ENCODE measurements at places on chromosomes 11 and 22. TPM values are rescaled to one million over a fixed set of nuclear protein-coding genes. Genes with fewer than 3 reads are reported as not detected.

The FZD4 gene
- total RNA-seq = 16.1 TPM

The DMC1 gene
- 4.1 TPM for total RNA-seq

- no peak for DNase-seq
Observed at GRCh38 chr11:70191495-70192140, 11.5 kb upstream of the FADD start.

- peak; percentile 12 for DNase-seq
Observed at GRCh38 chr11:47270331-47271271, 668 bp downstream of the MADD start.

- no peak for DNase-seq
Observed at GRCh38 chr11:95154514-95154913, 64.9 kb downstream of the ENDOD1 start.

DNA sequence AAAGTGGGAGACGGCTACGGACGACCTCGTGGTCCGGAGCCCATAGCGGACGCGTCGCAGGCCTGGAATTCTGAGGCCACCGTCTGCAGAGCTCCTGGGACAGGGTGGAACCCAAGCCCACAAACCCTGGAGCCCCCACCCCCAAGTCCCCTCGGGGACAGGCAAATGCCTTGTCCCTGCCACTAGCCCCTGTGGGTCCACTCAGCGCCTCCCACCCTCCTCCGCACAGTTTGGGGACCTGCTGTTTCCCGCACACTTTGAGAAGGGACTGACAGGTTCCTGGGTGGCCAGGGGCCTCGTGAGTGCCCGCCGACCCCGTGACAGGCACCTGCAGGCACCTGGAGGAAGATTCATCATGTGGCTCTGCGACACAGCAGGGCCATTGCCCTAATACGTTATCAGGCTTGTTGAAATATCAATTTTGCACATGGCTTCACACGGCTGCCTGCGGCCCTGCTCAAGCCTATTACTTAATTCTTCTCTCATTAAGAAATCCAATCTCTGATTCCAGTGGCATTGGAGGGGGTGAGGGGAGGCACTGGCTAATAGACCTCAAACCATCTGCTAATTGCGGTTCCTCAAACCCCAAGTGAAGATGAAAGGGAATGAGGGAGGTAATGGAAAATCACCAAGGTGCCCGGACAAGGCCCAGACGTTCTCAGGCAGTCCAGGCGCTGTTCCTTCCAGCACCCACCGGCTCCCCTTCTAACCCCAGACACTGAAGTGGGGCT lies 672.5 kb downstream of the BRD1 start:
- DNase-seq = no peak

- DNase-seq = no peak
Observed at GRCh38 chr11:59545179-59546020, 34.1 kb downstream of the OR4D9 start.

The XBP1 gene
- 41.3 TPM for total RNA-seq

The CD59 gene
- total RNA-seq = 42.7 TPM

DNA sequence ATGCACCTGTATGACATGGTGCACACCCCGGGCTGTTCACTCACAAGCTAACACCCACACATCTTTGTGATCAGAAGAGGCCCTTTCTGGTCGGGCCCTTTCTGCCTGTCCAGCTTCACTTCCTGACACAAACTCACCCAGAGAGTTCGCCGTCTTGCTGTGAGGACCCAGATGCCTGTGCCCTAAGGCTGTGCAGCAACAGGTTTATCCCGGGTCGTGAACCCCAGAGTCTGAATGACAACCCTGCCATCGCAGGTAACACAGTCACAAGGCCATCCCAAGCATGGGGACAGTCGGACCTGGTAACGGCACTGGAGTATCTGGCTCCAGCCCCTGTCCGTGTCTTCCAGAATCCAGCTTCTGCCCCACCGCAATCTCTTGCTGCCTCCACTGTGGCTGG lies 235.1 kb downstream of the BUD13 start:
- DNase-seq = no peak

DNA sequence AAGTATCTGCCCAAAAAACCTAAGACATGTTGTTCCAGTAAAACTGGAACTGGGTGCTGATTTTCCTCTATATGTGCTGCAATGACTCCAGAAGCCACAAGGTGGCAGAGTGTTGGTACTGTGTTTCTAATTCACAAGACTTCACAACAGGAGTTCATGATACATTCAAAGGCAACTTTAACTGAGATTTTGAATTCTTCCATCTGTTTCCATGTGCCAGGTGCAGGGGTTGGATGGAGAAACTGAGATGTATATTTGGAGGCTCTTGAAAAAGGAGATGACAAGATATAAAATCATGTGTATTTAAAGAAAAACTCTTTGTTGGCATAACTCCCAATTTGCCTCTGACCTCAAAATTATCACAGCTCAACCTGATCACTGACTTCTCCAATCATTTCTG lies 1098.6 kb upstream of the CCDC90B start:
- DNase-seq = peak; percentile 10

GRCh38 chr11:40877256-40877655 lies 582.2 kb downstream of the LRRC4C start:
- no peak for DNase-seq

The RRP7A gene
- total RNA-seq = 21.5 TPM

DNA sequence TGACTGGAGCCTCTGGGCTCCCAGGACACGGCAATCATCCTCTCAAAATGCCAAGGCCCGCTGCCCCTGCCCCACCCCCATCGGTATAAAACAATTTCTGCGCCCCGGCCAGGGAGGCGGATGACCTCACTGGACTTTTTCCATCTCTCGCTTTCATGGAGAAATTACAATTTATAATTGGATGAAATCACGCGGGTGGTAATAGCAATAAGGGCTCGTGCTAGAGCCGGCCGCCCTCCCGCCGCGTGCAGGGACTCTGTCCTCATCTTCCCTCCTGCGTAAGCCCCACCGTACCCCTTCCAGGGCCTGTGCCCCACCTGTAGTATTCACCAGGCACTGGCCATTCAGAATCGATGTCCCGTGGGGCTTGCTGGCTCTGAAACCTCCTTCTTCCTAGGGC lies 64.5 kb downstream of the MACROD1 start:
- no peak for DNase-seq

The ZBED4 gene
- 24.2 TPM for total RNA-seq

DNA sequence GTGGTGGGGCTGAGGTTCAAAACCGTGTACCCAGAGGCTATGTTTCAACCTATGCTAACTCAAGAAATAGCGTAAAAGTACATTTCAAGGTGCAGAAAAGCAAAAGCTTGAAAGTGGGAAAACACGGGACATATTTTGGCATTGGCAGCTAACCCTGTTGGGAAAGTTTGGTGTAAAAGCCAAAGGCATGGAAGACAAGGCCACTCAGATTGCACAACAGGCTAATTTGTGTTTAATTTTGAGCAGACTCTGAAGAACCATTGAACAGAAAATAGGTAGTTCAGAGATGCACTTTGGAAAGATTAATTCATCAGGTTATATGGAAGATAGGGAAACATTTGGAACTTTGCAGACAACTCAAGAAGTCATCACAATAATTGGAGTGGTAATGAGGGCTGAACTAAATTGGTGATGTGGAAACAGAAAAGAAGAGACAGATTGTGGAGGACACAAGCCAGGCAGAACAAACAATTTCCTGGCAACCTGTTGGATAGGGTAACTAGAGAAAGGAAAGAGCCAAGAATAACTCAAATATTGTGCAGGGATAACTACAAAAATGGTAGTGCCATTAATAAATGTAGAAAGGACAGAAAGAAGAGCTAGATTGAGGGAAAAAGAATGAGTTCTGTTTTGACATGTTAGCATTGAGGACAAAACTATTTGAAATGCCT lies 140.5 kb upstream of the PGR start:
- DNase-seq = no peak

The TSSK2 gene
- not detected for total RNA-seq

- DNase-seq = peak; percentile 66
Observed at GRCh38 chr22:37330200-37331033, 48.1 kb downstream of the CYTH4 start.

GRCh38 chr11:123653483-123653826 lies 969 bp downstream of the SCN3B start:
- no peak for DNase-seq

The OR8G1 gene
- not detected for total RNA-seq

GRCh38 chr11:79436919-79437277 lies 3.9 kb downstream of the TENM4 start:
- DNase-seq = no peak

DNA sequence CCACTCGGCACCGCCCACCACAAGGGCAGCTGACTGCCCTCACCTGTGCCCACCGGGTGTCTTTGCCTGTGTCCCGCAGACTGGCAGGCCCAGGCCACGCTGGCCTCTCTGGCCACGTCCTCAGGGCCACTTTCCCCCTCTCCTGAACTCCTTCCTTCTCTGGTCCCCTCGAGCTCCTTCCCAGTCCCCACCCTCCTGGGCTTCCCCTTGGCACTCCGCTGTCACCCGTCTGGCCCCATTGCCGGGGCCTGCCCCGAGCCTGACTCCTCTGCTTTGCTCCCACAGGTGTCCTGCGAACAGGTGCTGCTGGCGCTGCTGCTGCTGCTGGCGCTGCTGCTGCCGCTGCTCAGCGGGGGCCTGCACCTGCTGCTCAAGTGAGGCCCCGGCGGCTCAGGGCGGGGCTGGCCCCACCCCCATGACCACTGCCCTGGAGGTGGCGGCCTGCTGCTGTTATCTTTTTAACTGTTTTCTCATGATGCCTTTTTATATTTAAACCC lies 14.2 kb downstream of the MCAT start:
- no peak for DNase-seq

The SLC25A45 gene
- total RNA-seq = 0.31 TPM

DNA sequence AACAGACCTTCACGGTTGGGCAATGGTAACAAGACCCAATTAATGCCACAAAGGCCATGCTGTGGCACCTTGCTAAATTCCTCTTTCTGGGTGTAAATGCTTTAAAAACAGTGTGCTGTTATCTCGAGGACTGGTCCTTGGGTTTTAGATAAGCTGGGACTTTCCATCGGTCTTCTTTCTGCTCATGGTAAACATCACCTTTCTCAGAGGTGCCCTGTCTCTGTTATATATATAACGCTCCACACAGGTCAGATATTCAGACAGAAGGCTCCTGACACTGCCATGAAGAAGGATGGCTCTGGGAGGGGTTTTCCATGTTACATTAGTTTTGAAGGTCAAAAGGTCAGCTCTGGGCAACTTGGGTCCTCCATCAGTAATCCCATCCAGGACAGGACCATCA lies 151.6 kb downstream of the BBOX1 start:
- DNase-seq = no peak

DNA sequence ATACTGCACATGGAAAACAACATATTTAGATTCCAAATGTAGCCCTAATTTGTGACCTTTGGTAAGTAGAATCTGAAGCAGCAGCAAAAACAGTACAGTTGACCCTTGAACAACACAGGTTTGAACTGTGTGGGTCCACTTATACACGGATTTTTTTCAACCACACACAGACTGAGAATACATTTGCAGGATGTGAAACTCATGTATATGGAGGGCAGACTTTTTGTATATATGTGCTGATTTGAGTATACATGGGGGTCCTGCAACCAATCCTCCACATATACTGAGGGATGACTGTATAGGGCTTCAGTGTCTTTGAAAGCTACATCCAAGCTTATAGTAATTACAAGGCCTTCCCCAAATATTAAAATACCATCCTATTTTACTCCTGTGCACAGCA lies 120.5 kb downstream of the MPPED2 start:
- no peak for DNase-seq

The MAP6 gene
- total RNA-seq = 83.6 TPM

All from occipital lobe (tissue), 3 donors.